ENCODE measurements at places on chromosomes 5 and 9.

- DNase-seq, result no peak
Measured at GRCh38 chr5:1113332-1113690, 1.4 kb upstream of the SLC12A7 start.

GRCh38 chr9:120926397-120926928 lies at the start of gene TRAF1:
Gene TRAF1, minus strand, starts transcription at chr9:120926796. Its CDS starts 721 bp downstream, at chr9:120926075.
- no peak for DNase-seq

- no peak for DNase-seq
Measured at GRCh38 chr5:54178207-54178606, 132.2 kb downstream of the ARL15 start.

DNA sequence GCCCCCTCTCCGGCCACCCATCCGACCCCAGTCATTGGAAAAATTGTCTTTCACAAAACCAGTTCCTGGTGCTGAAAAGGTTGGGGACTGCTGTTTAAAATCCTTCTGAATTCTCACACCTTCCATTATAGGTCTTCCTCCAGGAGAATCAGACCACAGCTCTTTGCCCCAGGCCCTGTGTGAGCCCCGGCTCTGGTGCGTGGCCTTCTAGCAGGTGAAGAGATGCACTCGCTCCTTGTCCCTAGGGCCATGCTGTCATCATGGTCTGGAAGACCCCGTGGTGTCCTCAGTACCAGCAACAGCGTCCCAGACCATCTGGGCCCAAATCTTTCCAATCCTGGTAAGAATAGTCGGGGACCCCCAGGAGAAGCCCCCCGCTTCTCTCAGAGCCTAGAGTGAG lies 95.2 kb downstream of the DAP start:
- DNase-seq, result no peak

DNA sequence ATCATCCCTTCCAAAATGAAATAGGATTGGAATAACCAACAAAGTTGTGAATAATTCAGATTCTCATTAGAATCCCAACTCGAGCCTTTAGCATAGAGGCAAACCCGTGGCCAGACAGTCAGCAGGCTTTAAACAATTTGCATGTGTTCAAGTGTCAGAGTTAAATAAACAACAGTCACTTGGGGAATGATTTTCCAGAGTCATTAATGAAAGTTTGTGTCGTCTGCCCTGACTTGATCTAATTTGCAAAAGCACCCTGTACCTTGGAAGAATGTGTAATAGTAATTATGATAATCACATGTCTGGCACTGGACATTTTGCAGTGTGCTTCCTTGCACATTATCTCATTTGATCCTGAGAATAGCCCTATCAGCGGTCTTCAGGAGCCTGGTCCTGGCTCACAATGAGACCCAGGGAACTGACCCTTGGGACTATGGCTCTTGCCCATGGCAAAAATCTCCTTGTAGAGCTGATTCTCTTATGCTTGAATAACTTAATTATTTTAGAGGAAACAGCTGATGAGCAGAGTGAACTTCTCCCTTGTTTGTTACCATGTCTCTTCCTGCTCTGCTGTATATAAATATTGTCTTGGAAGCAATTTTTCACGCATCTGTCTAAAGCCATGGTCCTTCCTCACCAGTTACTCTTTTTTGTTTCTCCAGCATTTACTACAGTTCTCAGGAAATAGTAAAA lies 272.7 kb downstream of the NR3C1 start:
- no peak for DNase-seq

DNA sequence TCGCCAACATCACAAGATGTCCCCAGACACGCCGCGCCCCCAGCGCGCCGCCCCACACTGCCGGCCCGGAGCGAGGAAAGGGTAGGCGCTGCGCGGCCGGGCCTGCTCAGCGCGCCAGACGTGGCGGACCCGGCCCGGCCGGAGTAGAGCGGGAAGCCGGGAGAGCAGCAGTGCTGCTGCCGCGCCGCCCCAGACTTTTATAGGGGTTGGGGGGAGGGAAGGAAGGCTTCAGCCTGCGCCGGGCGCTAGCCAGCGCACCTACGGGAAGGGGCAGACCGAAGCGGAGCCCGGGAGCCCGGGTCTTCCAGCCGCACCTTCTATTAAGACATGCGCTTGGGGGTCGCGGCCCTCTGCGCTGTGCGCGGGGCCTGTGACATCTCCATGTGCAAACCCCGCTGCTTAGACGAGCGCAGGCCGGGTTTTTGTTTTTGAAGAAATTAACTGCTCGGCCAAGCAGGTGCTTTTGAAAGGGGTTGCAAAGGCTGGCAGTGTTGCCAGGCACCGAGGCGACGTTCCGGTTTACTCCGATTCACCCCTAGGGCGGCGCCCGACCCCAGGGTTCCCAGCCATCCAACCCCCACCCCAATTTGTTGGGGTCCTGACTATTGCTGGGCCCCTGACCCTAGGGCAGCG lies 353 bp upstream of the PAX5 start:
- DNase-seq, result no peak

GRCh38 chr9:11962327-11962726 lies 730.9 kb upstream of the TYRP1 start:
- DNase-seq, result no peak

DNA sequence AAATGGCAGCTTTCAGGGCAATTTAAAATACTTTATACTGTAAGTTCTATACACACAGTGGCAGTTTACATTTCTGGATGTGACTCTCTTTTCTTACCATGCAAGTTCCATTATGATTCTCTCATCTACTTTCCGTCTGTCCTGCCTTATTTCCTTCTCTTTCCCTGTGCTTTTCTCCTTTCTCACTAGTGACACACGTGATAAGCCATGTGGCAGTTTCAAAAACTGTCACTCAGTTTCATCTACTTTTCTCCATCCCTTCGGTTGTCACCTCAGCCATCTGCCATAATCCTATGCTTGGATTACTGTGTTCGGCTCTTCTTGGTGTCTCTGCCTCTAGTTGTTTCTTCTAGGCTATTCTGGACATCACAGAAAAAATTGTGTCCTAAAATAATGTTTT lies 46.8 kb upstream of the ATG10 start:
- DNase-seq, result no peak

DNA sequence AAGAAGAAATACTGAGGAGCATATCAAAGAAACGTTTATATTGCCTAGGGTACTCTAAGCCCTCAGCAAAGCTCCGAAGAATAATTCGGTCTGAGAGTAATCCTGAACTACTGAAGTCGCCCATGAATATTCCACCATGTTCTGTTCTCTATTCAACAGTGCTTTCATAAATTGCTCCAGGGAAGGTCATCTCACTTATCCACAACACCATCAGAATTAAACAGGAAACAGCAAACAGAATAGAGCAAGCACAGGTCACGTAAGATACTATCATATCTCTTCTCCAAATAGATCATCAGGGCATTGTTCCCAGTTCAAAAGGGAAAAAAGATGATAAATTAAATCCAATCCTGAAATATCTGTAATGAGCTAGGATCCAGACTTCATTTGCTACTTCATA lies 325.6 kb downstream of the DEPDC1B start:
- DNase-seq, result no peak

DNA sequence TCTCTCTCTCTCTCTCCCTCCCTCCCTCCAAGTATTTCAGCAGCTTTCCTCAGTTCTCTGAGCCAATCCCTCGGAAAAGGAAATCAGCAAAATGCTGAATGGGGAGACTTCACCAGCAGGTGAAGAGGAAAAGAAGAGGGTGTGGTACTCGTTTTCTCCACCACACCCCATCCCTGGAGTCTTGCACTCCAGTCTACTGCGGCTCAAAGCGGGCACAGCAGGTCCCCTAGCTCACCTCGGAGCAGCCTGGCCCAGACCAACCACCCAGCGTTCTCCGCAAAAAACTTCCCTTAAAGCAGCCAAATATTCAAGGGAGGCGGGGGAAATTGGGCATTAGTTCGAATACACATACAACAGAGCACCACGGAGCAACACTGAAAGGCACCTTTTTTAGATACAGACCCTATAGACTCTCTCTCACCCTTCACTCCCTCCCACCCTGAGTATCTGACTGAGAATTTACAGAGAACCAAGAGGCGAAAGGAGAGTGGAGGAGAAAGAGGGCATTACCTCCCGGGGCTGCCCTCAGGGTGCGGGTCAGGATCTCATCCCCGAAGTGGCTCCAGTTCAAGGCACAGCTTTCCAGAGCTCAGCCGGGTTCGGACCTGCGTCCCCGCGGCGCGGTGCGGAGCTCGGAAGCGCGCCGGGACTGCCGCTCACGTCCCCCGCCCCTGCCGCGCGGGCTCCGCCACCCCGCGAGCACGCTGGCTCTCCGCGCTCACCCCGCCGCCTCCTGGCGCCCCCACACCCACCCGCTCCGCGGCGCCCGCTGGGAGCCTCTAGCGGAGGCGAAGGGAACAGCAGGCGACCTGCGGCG lies 1638.5 kb upstream of the C9orf72 start:
- peak; percentile 20 for DNase-seq

GRCh38 chr5:117743337-117743736 lies 1168.7 kb upstream of the SEMA6A start:
- DNase-seq, result no peak
